ENCODE measurements at places on chromosomes 16 and 17.

DNA sequence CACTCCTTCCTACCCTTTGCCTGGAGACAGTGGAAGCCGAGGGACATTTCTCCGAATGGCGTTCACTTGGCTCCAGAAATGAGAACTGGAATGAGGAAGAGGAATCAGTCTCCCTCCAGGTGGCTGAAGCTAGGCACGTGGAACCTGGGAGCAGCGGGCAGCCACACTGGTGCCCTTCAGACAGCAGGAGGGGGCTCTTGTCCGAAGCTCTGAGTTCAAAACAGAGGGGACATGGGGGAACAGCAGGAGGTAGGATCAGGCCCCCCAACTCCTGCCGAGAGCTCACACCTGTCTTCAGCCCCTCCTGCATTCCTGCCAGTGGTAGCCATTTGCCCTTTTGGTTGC is 41.5 kb downstream of the TMEM235 start:
- no peak for DNase-seq

DNA sequence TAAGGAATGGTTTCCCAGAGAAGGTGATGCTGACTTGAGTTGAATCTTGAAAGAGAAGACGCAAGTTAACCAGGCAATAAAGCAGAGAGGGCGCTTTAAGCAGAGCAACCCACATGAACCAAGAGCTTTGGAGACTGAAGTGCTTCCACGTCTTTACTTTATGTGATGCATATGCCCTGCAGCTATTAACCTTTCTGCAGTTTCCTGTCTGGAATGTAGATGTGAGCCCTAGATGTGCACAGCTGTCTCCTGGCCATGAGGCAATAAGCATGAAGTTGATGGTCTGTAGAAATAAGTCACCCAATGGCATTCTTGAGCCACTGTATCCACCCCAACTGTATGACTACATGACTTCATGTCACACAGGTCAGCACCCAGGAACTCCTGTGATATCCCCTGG is 5.7 kb upstream of the CHST4 start:
- DNase-seq = no peak

GRCh38 chr17:79073706-79074088 is 927 bp upstream of the ENGASE start:
- DNase-seq = no peak

GRCh38 chr16:71250461-71251235 is 20.1 kb upstream of the HYDIN start:
- DNase-seq = no peak

DNA sequence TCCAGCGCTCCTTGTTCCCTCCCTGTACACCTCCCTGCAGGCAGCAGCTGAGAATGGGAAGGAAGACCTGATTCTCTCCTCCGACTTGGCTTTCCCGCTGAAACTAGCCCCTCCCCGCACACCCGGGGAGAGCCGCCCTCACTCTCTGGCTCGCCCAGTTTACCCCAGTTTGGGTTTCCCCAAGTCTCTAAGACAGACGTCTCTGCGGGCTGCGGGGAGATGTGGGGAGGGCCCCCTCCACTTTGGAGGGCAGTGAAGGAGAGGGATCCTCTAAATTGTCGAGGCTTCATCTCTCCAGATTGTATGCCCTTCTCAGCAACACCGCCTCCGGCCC is 797 bp downstream of the GRB7 start:
- no peak for DNase-seq

- DNase-seq = no peak
These were observed 1.2 kb downstream of the SSTR5 start for GRCh38 chr16:1073566-1074378.

DNA sequence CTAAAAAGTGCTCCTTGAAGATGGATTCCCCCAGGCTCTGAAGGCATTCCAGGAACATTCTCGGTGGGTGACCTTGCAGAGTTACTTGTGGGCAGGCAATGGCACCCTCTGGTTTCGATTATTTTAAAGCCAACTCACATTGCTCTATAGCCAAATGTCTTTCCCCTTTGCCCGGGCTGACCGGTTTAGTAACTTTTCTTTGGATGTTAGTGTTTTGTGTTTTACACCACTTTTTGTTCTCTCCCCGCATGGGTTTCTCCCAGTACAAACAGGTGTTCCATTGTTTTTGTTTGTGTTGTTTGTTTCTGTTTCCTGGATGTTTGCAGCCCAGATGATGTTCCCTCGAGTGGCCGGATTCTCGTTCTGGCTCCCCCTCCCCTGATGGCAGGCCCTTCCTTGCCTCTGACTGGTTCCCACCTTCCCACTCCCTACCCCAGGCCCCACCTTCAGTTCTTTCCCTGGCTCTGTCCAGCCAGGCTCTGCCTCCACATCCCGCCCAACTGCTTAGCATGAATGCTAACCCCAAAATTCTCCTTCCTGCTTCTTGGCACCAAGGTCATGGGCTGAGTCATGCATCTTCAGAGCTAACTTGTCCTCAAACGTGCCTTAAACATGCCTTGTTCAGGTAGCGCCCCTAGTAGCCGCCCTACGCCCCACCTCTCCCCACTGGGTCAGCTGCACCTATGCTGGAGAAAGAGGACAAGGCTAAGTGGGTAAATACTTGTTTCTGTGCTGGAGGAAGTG is 40.6 kb downstream of the ELAC2 start:
- no peak for DNase-seq

GRCh38 chr17:34820248-34820801 is 140.9 kb downstream of the CCT6B start:
- DNase-seq = no peak

DNA sequence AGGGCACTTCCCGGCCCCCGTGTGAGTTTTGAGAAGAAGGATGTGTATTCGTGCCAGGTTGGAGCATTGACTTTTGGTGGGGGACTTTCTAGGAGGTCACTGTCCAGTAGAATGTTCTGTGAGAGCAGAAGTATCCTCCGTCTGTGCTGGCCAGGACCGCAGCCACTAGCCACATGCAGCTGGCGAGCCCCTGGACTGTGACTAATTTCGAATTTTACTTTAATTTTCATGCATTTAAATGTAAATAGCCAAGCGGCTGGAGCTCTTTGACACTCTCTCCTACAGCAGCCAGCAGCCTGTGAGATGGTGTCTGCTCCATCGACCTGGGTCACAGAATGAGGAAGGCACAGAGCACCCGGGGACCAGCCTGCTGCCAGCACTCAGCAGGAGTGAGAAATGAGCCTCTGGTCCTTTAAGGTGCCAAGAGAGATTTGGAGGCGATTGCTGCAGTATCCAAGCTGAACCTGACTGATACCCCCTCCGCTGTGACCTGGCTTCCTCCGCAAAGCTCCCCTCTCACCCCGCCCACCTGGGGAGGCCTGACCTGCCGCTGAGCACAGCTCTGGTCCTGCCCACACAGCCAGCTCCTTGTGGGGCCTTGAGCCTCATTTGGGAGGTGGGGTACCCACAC is 7.8 kb downstream of the ATP2A3 start:
- no peak for DNase-seq

DNA sequence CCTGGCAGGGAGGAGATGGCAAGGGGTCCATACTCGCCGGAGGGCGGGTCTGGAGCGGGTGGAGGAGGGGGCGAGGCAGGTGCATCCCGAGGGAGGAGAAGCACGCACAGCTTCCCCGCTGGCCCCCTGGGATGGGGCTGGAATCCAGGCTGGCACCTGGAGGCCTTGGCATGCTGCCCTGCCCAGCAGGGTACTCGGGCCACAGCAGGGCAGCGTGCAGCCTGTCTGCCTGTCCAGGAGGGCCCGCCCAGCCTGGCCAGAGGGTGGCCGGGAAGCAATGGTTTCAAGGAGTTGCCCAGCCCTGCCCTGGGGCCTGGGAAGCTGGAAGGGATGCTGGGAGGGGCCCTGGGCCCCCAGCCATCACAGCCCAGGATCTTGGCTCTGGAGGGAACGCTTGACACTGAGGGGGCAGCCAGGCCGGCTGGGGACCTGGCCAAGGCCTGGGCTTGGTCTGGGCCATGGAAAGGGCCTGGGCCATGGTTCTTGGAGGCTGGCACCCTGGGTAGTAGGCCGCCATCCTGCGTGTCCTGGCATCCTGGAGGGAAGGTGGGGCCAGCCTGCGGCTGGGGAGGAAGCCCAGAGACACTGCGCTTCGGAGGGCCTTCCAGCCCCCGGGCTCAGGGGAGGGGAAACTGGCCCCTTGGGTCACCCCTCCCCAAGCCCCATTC is 1.1 kb downstream of the GLIS2 start:
- no peak for DNase-seq

- no peak for DNase-seq
These were observed 20.8 kb downstream of the ZP2 start for GRCh38 chr16:21190599-21190998.

DNA sequence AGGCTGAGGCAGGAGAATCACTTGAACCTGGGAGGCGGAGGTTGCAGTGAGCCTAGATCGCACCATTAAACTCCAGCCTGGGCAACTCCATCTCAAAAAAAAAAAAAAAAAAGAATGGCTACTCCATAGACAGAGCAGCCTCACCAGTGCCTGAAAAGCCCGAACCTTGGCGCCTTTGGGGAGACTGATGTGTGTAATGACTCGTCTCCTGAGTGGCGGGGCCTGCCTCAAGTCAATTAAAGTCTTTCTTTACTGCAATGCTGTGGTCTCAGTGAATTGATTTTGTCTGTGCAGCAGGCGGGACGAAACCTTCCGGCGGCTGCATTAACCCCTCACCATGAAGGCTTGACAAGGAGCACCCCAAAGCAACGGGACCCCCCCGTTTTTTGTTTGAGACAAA is 3.5 kb upstream of the UQCC4 start:
- no peak for DNase-seq

- DNase-seq = no peak
These were observed 4.6 kb downstream of the RPUSD1 start for GRCh38 chr16:783404-784161.

DNA sequence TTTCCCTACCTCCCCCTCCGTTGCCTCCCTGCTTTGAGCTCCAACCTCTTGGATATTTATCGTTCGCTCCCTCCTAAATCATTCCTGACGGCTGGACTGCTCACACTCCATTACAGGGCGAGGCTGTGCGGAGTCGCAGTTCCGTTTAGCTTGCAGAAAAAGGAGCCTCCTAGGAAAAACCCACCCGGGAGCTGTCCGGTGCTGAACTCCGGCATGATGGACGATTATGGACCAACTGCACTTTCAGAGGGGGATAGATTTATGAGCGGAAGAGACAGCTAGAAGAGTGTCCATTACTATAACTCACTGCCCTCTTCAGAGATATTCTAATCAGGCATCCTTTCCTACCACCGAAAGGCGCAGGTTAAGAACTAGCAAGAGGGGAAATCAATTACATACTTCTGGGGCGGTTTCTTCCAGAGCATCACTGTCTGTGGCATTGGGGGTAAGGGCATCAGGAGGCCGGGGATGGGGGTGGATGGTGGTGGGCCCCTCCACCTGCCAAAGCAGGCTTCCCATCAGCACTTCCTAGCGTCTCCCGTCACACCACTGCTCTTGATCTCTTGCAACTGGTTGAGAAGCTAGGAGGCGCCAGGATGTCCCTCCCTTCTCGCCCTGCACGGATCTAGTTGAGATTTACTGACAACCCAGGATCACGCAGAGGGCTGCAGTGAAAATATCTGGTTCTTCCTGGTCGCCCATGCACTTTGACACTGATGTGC is 251.2 kb downstream of the ENGASE start:
- no peak for DNase-seq

DNA sequence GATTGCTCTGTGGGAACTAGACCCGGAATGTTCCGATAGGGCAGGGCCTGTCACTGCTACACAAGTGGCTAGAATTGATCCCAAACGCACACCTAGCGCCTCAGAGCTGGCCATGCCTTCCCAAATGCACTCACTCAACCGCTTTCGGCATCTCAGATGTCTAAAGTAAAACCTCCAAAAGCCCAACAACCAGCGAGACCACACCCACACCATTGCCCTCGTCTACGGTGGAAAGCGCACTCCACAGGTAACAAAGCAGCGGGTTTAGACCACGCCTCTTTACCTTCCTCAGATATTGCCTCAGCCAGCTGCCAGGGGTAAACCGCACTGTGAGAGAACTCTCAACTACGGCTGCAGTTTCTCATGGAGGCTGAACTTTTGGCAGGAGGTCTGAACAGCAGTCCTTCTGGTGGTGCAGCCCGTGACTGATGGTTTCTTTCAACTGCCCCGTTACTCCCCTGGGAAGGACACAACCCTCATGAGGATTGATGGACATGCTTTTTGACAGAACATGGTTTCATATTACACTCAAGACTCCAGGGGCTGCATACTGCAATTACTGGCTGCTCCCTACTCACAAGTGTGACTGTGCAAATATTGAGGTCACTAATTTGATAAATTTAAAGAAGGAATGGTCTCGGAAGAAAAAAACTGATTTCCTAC is 34.5 kb downstream of the USP7 start:
- no peak for DNase-seq

DNA sequence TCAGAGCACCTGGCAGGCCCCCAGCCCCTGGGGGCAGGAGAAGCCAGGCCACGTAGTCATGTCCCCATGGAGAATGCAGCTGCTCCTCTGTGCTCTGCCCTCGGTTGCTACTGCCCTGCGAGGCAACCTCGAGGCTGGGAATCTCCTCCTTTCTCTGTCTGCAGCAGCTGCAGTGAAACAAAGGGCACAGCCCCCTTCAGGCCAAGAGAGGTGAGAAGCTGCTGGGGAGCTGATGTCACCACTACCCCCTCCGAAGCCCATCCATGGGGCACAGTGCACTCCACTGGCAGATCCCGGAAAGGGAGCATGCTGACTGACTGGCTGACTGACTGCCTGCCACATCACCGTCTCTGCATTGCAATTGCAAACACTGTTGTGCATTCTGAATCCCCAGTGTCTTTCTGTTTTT is 103.7 kb downstream of the GRIN2A start:
- DNase-seq = no peak

DNA sequence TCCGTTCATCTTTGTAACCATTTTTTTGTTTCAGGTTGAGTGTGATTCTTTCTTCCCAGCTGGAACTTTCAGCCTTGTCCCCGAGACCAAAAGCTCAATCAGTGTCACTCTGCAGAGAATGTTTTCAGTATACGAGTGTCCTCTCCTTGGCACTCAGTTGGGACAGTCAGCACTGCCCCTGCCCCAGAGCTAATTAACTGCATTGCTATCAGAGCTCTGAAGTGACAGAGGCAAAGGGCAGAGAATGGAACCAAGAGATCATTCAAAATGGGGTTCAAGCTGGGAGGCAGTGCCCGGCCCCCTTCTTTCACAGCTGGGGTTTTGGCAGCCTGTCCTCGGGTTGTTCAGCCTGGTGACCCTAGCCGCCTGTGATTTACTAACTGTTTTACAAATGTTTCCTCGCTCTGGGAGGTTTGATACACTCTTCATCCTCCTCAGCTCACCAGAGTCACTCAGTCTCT is 195.9 kb upstream of the TBX2 start:
- no peak for DNase-seq

- no peak for DNase-seq
These were observed 3.7 kb downstream of the ACSF3 start for GRCh38 chr16:89097392-89097772.

GRCh38 chr17:82320140-82320840 is 2.9 kb upstream of the CD7 start:
- no peak for DNase-seq

GRCh38 chr16:11742093-11742535 is 543 bp downstream of the TXNDC11 start:
- no peak for DNase-seq

- DNase-seq = no peak
These were observed 10.2 kb downstream of the CYTH1 start for GRCh38 chr17:78771758-78772382.

- no peak for DNase-seq
These were observed 68.0 kb downstream of the CNTNAP4 start for GRCh38 chr16:76345163-76345661.

Measured in vagina (tissue), 2 donors.